ENCODE measurements at places on chromosomes 2 and 18.

- DNase-seq = no peak
These were observed 77.5 kb upstream of the ASB18 start for GRCh38 chr2:236341721-236342120.

DNA sequence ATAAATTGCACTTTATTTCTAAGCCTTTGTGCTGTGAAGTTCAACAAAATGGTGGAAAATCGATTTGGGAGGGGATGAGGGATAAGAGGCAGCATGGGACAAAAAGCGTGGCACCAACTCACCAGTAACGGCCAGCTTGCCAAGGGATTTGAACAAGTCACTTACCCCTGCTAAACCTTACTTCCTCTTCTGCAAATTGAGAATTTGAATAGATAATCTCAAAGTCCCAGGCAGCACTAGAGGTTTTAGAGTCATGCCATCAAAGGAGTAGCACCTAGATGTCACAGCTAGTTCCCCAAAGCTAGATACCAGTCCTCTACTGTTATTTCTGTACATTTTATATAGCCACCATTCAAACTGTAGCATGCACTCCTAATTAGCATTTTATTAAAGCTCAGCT, 83.7 kb upstream of the VRK2 start:
- DNase-seq = peak; percentile 6

DNA sequence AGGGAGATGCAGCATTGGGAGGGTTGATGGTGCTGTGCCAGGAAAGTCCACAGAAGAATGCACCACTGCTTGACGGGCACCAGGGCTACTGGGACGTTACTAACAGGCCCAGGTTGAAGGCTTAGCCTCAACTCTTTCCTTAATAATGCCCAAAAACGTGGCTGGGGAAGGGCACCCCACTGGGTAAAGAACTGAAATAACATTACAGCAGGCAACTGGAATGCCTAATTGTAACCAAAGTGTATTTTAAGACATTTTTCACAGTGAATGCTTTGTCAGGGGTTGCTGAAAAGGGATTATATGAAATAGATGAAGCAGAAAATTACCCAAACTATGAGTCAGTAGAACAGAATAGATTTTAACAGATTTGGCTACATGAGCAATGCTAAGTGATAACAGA, 191.3 kb downstream of the CMPK2 start:
- no peak for DNase-seq

DNA sequence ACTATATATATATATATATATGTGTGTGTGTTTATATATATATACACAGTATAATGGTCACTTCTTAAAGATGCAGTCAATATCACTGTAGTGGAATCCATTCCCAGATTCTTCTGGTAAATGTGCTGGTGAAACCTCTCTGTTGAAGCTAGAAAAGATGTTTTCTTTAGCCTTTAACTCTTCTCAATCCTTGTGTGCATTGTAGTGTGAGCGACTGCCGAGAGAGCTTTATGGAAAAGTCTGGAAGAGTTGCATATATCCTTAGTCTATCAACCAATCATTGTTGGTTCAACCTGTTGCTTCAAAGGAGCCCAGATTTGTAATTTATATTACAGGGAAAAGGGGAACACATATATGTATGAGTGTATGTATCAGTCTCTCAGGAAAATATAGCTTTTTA, 27.7 kb downstream of the SLC66A3 start:
- no peak for DNase-seq

- DNase-seq = no peak
These were observed 216.7 kb downstream of the CTNNA2 start for GRCh38 chr2:79729532-79729931.

DNA sequence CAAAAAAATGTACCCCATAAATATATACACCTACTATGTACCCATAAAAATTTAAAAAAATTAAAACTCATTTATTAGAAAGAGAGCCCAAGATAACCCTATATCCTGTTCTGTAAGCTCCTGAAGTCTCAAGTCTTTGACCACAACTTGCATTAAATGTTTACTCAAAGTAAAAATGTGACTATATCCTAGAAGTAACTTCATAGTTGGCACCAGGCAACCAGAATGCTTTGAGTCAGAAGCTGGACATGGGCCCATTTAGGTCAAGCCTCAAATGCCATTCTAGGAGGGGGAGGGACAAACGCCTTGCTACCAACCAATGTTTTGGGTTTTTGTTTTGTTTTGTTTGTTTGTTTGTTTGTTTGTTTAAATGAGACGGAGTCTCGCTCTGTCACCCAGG, 9.3 kb upstream of the TBC1D8 start:
- no peak for DNase-seq

- DNase-seq = no peak
These were observed 114.6 kb downstream of the MAPK4 start for GRCh38 chr18:50674307-50674980.

- DNase-seq = no peak
These were observed 176.1 kb downstream of the VAPA start for GRCh38 chr18:10089881-10090280.

DNA sequence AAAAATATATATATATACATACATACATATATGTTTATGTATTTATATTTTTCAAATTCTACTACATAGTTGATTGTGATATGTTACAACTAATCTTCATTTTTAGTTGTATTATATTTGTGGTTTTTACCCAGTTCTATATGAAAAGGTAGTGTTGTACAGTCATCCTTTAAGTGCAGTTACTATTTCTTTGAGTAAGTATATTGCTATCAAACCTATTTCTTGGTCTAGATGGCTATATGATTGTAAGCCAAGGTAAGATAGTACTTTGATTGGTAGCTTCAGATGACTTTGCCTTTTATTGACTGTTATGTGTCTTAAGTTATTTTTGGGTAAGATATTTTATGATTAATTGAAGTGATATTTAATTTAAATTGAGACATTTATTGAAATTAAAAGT, 89.6 kb downstream of the AGPS start:
- DNase-seq = no peak

- DNase-seq = no peak
These were observed 184.0 kb downstream of the TMEM18 start for GRCh38 chr2:493228-493627.

DNA sequence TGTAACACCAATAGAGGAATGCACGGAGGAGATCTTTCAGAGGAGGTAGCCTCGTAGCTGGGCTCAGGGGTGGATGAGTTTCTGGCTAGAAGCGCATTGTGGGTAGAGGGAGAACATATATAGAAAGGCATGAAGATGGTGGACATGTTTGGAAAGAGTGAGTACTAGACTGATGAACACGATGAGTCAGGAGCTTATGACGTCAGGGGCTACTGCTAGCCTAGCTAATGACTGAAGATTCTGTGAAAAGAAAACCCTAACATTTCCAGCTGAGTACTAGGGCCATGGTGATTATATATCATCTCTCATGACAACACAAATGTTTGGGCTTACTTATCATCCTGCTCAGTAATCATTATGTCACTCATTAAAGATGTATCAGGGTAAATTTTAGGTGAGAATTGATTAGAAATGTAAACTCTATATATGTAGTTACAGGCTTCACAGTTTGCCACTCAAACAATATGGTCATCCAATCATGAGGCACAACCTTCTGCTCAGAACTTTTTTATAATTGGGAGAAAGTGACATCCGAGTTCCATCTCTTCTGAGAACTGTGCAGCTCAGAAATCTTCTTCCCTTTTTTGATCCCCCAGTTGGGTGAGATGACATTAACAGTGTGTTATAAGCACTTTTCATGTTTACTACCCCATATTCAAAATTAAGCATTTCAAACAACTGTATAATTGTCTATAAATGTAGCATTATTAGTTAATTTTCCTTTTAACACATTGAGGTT, 22.2 kb upstream of the IL1RN start:
- DNase-seq = no peak

DNA sequence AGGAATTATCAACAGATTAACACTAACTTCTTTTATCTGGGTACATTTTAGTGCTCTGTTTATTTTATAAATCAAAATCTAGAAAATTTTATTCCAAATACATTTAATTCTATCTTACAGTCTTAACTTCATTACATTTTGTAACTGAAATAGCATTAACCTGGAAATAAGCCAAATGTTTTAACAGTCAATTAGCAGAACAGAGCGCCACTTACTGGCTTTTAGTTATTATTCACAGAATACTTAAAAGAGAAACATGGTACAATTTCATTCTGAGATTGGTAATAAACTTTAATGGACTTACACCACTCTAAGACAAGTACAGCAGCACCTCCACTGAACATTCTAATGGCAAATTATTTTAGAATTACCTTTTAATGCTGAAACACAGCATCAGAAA, 38.6 kb downstream of the SS18 start:
- no peak for DNase-seq

GRCh38 chr18:10143596-10143995, 229.8 kb downstream of the VAPA start:
- DNase-seq = no peak

- DNase-seq = no peak
These were observed 41.0 kb downstream of the CEP192 start for GRCh38 chr18:13032173-13032572.

DNA sequence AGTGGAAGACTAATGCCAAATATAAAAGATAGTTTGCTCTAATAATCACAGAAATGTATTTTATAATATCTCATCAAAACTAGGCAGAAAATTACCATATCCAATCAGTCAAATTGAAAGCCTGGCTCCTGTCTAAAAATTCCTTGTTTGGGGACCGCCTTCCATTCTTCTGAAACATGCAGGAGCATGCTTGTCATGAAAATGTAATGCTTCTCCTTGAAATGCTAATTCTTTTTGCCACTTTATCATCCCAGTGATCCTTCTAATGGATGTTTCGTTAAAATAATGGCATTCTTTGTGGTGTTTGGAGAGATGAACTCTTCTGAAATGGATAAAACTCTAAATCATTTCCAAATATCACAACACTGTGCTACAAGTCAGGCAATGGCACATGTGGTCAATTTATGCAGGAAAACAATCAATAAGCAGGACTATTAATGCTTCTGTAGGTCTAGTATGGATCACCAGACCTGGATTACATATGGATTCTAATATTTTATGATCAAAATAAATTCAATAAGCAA, 1039.1 kb upstream of the NXPH2 start:
- DNase-seq = no peak

DNA sequence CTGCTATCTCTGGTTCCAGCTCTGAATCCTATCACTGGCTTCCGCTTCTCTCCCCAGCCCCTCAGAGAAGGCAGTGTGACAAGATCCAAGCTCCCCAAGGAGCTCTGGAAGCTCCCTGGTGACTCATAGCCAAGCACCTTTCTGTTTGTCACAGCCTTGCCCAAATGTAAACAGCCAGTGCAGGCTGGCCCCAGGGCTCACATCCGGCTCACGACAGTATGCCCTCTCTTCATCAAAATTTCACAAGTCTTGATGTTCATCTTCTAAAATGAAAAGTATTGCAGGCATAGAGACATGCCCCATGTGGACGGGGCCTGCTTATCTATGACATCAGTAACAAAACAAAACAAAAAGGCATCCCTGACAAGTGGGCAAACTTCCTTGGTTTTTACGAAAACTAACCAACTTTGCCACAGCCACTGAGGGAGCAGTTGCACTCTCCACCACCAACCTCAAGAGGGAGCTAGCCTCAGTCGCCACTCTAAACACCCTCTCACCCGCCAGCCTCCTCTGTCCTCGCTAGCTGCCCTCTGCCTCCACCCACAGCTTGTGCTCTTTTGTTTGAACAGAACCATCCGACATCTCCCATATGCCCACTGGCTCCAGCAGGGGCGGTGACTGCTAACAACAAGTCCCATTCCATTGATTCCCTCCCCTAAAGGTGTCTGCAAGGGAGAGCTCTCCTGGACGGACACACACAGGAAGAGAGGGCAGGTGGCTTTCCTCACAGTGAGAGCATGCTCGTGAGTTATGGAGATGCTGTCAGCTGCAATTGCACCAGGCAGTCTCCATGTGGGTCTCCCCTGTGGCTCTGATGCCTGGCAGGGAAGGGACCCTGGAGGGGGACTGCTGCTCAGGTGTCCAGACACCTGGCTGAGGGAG, 71.0 kb upstream of the DAPL1 start:
- DNase-seq = peak; percentile 27

GRCh38 chr2:223465793-223466192, 136.4 kb downstream of the SCG2 start:
- peak; percentile 99 for DNase-seq

DNA sequence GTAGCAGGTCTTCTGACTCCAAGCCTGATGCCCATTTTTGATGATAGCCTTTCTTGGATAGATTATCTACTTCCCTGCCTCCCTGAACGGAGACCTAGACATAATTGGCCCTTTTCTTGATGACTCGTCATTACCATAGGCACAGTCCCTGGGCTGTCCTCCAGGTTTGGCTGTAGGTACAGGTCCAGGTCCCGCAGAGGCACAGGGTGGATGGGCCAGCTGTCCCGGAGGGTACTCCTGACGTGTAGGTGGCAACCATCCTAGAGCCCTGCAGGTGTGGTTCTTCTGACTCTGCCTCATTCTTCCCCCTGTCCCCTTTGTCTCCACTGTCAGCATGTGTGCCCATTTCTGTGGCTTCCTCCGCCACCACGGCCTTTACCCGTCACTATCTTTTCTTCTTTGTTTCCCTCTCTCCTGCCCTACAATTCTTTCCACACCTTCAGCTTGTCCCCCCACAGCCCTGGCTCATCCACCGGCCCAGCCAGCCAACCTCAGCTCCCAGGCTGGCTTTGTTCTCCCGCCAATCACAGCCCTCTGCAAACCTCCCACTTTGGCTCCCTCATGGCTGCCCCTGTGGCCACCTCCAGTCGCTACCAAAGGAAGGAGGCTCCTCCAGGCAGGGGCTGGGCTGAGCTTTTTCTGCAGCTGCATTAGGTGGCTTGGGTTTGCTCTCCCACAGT, 102.8 kb downstream of the SMAD7 start:
- no peak for DNase-seq

GRCh38 chr2:79101024-79101423, 13.2 kb upstream of the REG1B start:
- no peak for DNase-seq

- no peak for DNase-seq
These were observed 38.7 kb upstream of the HAAO start for GRCh38 chr2:42830922-42831574.

GRCh38 chr2:140835079-140835478, 1295.7 kb downstream of the LRP1B start:
- DNase-seq = no peak

GRCh38 chr2:121080013-121080772, 204.8 kb downstream of the TFCP2L1 start:
- DNase-seq = peak; percentile 53

GRCh38 chr2:152304836-152305235, 30.1 kb upstream of the FMNL2 start:
- no peak for DNase-seq

GRCh38 chr2:220619525-220620220, 952.4 kb downstream of the EPHA4 start:
- no peak for DNase-seq

GRCh38 chr2:207437524-207438143, 92.1 kb upstream of the CREB1 start:
- DNase-seq = no peak

GRCh38 chr18:43034683-43035500, 80.6 kb downstream of the RIT2 start:
- DNase-seq = no peak

GRCh38 chr2:121748202-121748601, 7.2 kb upstream of the TSN start:
- peak; percentile 76 for DNase-seq

GRCh38 chr18:55523001-55523400, 65.0 kb downstream of the TCF4 start:
- no peak for DNase-seq

Data from NB4 (cell line).